Hair follicular keratinocyte (primary cell): ENCODE measurements at places on chromosomes 2 and 18. TPM values are rescaled to one million over a fixed set of nuclear protein-coding genes. Genes with fewer than 3 reads are reported as not detected.

TXNDC2 gene
- total RNA-seq = 0.34 TPM in 1 of 2 replicates, not detected in the other

CDK5R2 gene
- 0.55 TPM in 1 of 2 replicates, not detected in the other for total RNA-seq

TANC1 gene
- 17.3 and 19.3 TPM in 2 replicates for total RNA-seq

FAM110C gene
- 19.0 and 45.4 TPM in 2 replicates for total RNA-seq

KIAA2012 gene
- total RNA-seq = not detected in 2 replicates

ALPI gene
- not detected in 2 replicates for total RNA-seq

NTSR2 gene
- not detected in 2 replicates for total RNA-seq

IL37 gene
- total RNA-seq = not detected in 2 replicates

FLACC1 gene
- total RNA-seq = not detected in 2 replicates

DHRS9 gene
- not detected in 2 replicates for total RNA-seq

LINC00305 gene
- not detected in 2 replicates for total RNA-seq
